ENCODE measurements at places on chromosomes 2 and 18.

DNA sequence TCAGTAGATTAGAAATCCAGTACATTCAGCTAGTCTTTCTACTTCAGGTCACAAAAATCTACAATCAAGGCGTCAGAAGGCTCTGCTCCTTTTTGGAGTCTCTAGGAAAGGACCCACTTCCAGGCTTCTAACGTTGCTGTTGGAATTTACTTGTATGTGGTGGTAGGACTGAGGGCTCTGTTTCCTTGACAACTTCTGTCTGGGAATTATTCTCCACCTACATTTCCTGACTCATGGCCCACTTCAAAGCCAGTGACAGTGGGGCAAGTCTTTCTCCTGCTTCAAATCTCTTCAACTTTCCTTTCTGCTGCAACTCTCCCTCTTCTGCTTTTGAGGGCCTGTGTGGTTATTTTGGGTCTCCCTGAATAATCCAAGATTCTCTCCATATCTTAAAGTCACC lies 10.4 kb upstream of the TMX3 start:
- no peak for DNase-seq

DNA sequence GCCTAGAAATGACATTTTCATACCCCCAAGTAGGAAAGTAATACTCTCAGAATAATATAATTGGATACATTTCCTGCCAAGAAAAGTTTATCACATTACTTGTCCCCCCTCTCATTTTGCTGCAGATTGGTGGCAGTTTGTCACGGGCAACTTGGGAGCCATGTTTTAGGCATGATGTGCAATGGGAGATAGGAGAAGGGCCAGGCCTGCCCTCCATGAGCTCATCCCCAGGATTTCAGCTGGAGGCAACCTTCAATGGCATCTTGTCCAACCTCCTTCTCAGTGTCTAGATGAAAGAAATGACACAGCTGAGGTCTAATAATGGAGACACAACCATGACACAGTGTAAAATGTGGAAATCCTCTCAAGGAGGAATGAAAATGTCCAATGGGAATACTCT lies 11.4 kb upstream of the RAB31 start:
- DNase-seq, result no peak

GRCh38 chr18:3175195-3175758 lies 44.5 kb downstream of the MYOM1 start:
- no peak for DNase-seq

GRCh38 chr2:31386648-31387047 lies 27.9 kb downstream of the XDH start:
- no peak for DNase-seq

DNA sequence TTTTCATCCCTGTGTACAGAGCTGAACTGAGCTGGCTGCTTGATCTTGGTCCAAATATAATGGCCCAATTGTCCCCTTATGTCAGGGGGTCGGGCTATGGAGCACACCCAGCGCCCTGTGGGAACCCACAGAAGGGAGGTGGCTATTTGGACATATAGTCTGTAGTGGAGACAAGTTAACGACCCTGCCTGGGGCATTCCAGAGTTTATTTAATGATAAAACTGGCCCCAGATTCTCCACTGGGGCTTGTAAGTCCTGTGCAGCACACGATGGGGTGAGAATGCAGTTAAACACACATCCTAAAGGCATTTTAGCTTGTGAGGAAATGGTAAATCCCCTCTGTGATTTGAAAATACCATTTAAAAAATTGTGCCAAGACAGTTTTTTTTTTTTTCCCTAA lies 72.9 kb downstream of the QPCT start:
- no peak for DNase-seq

- no peak for DNase-seq
Measured at GRCh38 chr18:12946549-12947284, 1.1 kb upstream of the SEH1L start.

DNA sequence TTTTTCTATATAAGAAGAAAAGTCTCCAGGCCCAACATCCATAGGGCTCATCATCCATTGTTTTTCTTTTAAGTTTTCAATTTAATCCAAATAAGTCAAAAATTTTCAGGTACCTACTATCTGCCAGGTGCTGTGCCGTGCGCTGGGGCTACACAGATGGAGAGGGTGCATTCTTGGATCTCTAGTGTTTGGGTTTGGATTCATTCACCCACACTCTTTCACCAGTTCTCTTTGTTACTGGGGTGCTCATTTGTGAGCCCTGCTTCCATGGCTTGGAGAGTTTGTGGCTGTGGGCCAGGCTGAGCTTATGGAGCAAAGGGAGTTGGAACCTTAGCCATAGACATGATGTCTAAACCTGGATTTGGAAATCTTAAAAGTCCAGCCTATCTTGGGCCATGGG lies 51.0 kb downstream of the CDK15 start:
- no peak for DNase-seq

- DNase-seq, result no peak
Measured at GRCh38 chr2:162196638-162197037, 44.6 kb upstream of the GCG start.

- DNase-seq, result no peak
Measured at GRCh38 chr2:32003791-32004190, 7.0 kb downstream of the MEMO1 start.

- DNase-seq, result no peak
Measured at GRCh38 chr2:401019-401679, 113.3 kb upstream of the ALKAL2 start.

GRCh38 chr2:30649278-30649677 lies 158.0 kb downstream of the CAPN13 start:
- no peak for DNase-seq

DNA sequence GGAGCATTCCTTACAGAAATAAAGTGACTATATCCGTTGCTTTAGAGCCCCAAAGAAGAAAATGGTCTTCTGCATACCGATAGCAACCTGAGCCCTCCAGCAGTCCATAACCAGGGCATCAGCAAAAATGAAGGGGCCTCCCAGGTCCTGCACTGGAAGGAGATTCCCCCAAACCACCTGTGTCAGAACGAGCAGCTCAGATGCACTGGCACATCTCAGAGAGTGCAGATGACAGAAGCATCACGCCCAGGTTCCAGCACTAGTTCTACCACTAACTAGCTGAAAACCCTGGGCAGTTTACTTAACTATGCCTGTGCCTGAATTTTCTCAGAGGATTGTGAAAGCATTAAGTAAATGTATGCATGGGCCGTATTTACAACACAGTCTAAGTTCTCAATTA lies 466.7 kb upstream of the MYT1L start:
- no peak for DNase-seq

DNA sequence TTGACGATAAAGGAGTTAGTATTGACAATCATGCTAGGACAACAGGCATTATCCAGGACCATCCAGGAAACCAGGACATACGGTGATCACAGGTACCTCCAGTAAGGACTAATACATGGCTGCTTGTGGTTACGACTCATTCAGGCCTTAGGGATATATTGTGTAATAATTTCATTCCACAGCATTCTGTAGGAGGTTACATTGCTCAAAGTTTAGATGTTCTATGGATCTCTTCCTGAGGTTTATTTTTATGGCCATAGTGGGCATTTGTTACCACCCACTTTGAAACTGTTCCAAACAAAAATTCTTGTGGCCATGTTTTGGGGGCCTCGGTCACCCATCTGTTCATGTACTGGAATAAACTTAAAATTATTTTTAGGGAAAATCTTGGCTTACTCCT lies 431.6 kb downstream of the METTL4 start:
- DNase-seq, result no peak

DNA sequence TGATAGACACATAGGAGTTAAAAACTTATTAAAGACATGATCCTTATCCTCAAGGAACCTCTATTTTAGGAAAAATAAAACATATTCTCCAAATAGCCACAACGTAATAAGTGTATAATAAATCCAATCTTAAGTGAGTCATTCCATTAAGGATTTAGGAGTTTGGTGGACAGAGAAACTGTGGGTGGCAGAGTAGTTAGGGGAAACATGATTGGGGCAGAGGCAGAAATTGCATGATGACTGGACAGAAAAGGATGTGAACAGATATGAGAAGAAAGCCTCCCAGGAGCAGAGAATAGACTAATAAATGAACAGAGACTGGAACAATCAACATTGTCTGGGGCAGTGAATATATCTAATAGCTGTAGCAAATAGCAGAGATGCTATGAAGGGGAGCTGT lies 48.1 kb upstream of the SIGLEC15 start:
- no peak for DNase-seq

GRCh38 chr2:19750136-19750535 lies 151.6 kb downstream of the TTC32 start:
- DNase-seq, result no peak

DNA sequence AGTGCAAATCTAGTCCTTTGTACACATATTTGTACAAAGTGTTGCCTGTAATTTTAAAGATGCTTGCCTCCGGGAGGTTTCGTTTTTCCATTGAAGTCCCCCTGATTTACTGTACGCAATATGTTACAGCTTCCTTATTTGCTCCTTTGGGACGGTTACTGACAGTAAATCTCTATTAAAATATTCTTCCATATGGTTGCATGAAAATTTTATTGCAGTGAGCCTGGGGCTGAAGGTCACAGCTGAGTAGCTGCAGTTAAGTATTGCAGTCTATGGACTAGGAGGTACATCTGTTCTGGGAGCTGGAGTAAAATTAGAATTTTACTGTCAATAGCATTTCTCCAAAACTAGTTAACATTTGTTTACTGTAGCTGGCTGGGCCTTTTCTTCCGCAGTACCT lies 119.2 kb downstream of the ETAA1 start:
- no peak for DNase-seq

DNA sequence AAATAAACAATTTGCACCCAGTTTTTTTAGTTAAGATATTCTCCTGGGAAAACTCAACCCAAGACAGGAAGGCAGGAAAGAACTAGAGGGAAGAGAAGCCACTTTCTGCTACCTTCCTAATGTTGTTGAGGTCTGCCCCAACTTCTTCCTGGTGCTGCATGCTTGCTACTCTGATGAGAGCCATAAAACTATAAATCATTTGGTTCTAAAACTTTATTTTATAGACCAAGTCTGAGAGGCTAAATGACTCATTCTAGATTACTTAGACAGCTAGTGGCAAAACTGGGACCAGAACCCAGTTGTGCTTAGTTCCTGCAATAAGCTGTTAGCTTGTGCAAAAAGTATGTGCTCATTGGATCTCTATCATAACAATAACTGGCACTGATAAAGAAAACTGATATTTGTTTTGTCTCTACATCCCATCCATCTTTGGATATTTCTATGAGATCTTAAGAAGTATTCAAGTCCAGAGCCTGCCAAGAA lies 344.9 kb upstream of the SLC14A2 start:
- DNase-seq, result no peak

DNA sequence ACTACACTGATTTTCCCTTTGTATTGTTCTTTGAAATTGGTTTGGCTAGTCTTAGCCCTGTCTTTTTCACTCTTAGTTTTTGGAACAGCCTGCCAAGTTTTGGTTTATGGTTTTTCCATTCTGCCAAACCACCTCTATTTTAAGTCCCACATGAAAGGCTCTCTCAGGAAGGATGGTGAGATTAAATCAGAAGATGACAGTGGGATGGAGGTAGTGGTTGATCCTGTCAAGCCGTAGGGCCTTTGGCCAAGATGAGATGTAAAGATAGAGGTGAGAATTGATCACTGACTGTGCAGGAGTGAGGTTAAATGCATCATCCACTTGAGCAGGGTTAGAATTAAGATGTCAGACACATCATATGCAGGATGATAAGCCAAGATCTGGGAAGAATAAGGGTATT lies 948.5 kb downstream of the SLC4A3 start:
- DNase-seq, result no peak

GRCh38 chr2:126914811-126915500 lies 16.3 kb downstream of the TEX51 start:
- DNase-seq, result no peak

GRCh38 chr2:121242976-121243375 lies 42.0 kb downstream of the TFCP2L1 start:
- DNase-seq, result no peak

DNA sequence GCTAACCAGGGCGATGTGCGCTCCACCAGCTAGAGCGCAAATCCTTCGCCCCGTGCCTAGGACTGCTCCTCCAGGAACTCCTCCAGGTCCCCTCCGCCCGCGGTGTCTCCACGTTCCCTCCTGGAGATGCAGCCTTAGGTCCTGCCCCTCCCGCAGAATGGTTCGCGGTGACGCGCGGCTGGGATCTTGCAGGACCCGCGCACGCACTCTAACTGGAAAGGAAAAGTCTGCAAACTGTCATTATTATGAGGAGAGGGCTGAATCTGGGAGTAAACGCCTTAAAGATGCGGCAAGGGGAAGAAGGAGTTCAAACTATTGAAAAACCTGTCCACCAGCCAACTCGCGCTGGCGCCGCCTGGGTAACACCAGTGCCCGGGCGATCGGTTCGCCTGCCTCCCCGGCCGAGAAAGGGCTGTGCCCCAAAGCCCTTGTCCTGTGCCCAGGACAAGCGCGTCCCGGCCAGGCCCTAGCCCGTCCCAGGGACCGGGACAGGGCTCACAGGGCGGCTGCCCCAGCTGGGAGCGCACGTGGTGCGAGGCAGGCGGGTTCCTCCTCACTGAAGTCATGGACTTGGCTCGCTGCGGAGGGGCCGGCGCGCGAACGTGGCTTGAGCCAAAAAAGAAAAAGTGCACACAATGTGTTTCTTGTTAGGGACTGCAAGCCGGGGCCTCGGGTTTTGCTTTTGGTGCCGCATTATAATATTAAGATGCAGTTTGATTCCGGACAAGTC lies 5.5 kb upstream of the ID2 start:
- no peak for DNase-seq

DNA sequence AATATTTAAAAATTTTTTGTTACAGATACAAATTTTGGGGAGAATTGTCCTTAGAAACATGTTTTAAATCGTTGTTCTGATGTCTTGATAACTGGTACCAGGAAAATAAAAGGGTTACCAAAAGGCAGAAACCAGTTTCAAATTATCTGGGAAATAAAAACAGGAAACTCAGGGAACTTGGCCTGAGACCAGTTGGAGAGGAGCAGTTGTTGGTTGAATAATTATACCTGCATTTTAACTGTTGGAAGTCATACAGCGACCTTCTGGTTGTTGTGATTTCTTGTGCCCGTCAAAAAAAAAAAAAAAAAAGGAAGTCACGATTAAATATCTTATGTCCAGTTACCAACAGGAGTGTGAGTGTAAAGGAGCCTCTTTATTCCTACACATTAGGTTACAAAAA lies 51.8 kb downstream of the CRIM1 start:
- no peak for DNase-seq
